ENCODE measurements at places on chromosomes 11 and 22.

DNA sequence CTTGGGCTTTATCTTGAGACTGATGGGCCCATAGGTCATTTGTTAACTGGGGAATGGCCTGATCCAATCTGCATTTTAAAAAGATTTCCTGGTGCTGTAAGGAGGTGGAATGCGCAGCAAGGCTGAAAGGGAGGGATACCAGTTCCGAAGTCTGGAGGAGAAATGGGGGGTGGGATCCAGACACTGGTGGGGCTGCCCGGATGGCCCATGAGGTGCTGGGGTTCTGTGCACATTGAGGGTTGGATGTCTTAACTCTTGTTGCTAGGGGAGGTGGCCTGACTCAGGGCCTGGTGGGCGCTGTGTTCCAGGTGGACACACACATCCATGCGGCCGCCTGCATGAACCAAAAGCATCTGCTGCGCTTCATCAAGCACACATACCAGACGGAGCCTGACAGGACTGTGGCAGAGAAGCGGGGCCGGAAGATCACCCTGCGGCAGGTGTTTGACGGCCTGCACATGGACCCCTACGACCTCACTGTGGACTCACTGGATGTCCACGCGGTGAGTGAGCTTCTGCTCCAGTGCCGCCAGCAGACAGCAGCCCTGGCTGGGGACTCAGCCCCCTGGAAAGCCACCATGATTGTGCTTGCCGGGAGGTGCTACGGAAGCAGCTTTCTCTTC is 38.1 kb downstream of the AMPD3 start:
- peak; percentile 7 for DNase-seq

DNA sequence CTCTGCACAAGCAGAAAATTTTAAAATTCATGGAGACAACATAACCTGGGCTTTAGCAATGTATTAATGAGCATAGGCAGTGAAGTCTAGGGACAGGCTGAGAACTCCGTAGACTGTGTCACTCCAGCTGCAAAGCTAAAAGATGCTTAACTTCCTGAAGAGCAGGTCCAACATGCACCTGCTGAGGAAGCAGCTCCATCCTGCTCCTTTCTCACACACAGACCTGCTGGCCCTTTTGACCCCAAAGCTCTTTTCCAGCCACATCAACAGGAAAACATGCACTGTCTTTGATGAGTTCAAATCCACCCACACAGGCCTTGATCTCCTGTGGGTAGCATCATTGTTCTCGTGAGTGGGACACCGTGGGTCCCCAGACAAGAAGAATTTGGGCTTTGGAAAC is 36.0 kb downstream of the SYN3 start:
- no peak for DNase-seq

DNA sequence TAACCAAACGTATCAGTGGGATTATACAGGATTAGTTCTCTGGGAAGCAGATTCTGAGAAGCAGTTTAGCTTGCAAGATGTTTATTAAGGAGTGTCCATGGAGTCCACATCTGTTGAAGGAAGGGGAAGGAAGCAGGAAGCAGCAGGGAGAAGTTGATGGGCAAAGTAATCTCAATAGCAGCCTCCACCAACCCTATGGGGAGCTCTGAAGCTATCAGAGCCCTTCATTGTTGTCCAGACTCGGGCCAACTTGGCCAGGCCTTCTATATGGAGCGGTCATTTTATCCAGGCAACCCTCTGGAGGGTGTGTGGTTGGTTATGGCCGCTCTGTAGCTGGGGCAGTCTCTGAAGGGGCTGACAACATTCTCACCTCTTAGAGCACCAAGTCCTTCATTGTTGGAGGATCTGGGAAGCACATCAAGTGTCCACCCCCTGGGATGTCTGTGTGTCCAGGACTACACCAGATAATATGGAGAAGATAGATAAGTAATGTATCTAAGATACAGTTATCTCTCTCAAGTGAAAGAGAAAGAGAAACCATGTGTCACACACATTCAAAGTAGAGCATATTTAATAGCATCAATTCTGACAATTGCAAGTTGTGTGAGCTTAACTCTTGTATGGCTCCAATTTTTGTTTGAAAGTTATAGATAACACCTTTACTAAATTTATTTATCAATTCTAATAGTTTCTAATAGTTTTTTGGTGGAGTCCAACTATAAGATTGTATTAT is 101.7 kb upstream of the TRIM77 start:
- no peak for DNase-seq

GRCh38 chr11:68181719-68182451 is 31.2 kb downstream of the KMT5B start:
- DNase-seq = no peak

DNA sequence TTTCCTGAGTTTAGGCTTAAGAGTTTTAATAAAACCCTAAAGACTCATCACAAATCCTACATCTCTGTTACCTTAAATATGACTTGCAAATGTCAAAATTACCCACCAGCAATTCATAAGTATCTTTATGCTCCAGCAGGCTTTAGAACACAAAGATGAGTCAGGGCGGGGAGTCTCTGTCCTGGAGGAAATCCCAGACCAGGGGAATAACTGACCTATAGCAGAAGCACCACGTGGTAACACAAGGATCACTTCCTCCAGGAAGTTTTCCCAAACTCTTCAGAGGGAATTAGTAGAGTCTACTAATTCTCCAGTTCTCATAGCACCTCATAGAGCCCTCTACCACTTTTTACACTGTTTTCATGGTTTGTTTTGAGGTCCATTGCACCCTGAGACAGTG is 217.0 kb downstream of the NAV2 start:
- no peak for DNase-seq
